ENCODE measurements at places on chromosomes 2 and 18.

- no peak for DNase-seq
Observed at GRCh38 chr18:48917579-48918517, 32.9 kb downstream of the SMAD7 start.

DNA sequence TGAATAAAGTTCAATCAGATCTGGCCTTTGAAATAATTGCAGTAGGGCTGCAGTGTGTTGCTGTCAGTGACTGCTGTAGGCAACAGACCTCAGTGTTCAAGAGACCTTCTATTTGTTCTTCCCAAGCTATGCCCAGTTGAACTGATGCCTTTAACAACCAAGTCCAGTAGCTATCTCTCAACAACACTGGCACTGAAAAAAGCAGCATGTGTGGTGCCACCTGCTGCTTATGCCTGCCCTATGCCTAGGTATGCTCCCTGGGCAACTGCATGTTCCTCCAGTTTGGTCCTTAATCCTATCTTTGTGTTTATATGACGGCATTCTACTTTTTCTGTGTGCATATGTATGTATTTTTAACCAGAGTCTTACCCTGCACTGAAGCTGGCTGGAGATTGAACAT, 523.9 kb upstream of the MEX3C start:
- DNase-seq = no peak

- no peak for DNase-seq
Observed at GRCh38 chr18:56676639-56677038, 25.5 kb downstream of the WDR7 start.

- DNase-seq = no peak
Observed at GRCh38 chr2:42918671-42919318, 126.4 kb upstream of the HAAO start.

DNA sequence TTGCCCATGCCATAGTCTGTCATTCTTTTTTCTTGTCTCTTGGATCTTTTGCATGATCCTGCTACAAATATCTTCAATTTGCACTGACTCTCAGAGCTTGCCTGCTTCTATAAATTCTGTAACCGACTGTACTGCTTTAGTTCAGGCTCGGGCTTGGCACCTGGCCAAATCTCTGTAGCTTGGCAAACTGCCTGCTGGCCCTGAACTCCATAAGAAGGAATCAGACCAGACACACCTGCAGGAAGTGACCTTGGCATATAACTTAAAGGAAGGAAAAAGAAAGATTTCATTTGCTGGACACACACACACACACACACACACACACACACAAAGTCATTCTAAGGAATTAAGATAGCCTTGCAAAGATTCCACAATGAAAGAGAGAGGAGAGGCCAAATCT, 291.2 kb upstream of the DDX18 start:
- DNase-seq = no peak
